Body of pancreas (tissue), 4 donors: ENCODE measurements at places on chromosomes 16 and 17.

DNA sequence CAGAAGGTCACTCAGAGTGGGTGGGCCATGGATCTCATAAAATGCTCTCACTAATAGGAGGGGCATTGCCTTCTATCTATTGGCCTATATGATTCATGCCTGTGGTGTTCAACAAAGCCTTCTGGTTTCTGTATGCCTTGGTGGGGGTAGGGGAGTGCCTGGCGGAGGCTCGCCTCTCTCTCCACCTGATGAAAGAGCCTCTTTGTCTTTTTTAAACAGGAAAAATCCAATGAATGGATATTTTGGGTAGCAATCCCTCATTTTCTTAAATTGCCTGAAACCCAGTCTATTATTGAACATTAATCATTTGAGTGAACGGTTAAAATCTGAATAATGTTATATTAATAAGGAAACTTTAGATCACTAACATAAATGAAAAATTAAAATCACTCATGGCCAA, 90.6 kb downstream of the TOX3 start:
- H3K4me1 ChIP-seq = no peaks in the 10 kb centered on the region
- no peaks in the 10 kb centered on the region for H3K27me3 ChIP-seq
- H3K4me3 ChIP-seq = no peak overlapping the region
- no peak overlapping the region for H3K27ac ChIP-seq

- H3K4me1 ChIP-seq = peaks cover 18% of the 10 kb centered on the region
- H3K4me3 ChIP-seq = no peak overlapping the region
- H3K36me3 ChIP-seq = no peaks in the 10 kb centered on the region
- no peaks in the 10 kb centered on the region for H3K27me3 ChIP-seq
Observed at GRCh38 chr16:50664270-50664669, 16.8 kb downstream of the SNX20 start.

- no peaks in the 10 kb centered on the region for H3K36me3 ChIP-seq
- H3K27ac ChIP-seq = no peak overlapping the region
- no peak for DNase-seq
- H3K4me3 ChIP-seq = no peak overlapping the region
- H3K27me3 ChIP-seq = no peaks in the 10 kb centered on the region
Observed at GRCh38 chr16:27175888-27176287, 27.4 kb upstream of the KDM8 start.

- no peak overlapping the region for H3K4me3 ChIP-seq
- H3K36me3 ChIP-seq = no peaks in the 10 kb centered on the region
- peaks cover 22% of the 10 kb centered on the region for H3K4me1 ChIP-seq
- no peak for DNase-seq
- no peaks in the 10 kb centered on the region for H3K27me3 ChIP-seq
- no peak overlapping the region for H3K27ac ChIP-seq
Observed at GRCh38 chr16:14007450-14007849, 63.7 kb upstream of the MRTFB start.

DNA sequence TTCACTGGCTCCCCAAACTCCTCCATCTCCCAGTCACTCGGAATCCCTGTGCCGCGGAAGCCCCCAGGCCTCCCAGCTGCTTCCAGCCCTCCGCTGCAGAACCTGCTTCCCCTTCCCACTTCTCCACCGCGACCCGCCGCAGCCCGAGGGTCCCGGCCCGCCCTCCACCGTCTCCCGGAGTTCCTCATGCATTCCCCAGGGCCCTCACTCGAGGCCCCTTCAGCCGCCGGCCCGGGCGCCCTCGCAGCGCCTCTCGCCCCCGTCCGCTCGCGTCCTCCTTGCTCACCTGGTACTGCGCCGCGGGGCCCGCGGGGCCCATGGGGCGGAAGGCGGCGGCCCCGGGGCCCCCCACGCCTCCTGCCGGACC, 329 bp downstream of the SMARCD2 start:
- DNase-seq = peak; percentile 42
- peak overlapping the region; percentile 92 for H3K27ac ChIP-seq
- no peaks in the 10 kb centered on the region for H3K27me3 ChIP-seq
- peak overlapping the region; percentile 75 for H3K4me3 ChIP-seq

DNA sequence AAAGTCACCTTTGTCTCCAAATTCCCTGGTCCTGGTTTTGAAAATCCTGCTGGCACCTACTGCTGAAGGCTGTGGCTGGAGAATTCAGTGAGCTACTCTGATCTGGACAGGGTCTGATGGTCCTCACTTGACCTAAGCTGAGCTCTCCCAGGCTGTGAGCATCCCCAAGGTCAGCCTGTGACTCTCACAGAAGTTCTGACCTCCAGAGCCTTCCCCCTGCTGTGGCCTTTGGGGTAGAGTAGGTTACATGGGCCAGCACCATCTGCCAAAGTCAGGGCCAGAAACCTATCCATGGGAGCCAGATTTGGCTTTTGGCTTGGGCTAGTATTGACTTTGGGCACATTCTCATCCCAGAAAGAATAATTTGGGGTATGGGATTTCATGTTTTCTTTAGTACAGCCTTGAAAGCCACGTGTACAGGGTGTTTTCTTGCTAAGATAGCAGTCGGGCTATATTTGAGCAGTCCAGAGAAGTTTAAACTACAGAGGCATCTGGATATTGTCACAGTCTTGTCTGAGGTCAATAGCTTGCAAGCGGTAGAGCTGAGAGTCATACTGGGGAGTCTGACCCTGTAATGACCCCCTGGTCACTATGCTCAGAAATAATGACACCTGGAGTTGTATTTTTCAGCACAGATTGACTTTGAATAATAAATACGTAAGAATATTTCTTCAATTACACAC, 6.2 kb upstream of the AGRP start:
- no peaks in the 10 kb centered on the region for H3K36me3 ChIP-seq
- peaks cover 15% of the 10 kb centered on the region for H3K4me1 ChIP-seq
- no peak for DNase-seq
- H3K4me3 ChIP-seq = no peak overlapping the region

DNA sequence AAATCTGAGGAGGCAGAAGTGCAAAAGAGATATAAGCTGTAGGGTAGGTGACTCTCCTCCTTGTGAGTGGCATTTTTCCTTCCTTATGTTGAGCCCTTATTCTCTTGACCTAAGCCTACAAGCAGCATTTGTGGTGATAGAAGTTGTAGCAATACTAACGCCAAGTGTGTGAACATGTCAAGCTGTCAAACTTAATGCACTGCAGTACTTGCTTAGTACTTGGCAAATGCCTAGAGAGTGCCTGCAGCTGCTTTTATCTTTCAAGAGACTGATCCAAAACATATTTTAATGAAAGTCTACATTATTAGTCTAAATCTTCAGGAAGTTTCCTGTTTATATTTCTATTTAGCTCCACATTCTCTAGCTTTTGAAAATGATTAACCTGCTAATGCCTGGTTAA, 83.2 kb downstream of the CNTNAP4 start:
- H3K4me3 ChIP-seq = no peak overlapping the region
- no peaks in the 10 kb centered on the region for H3K4me1 ChIP-seq
- no peaks in the 10 kb centered on the region for H3K36me3 ChIP-seq
- DNase-seq = no peak

DNA sequence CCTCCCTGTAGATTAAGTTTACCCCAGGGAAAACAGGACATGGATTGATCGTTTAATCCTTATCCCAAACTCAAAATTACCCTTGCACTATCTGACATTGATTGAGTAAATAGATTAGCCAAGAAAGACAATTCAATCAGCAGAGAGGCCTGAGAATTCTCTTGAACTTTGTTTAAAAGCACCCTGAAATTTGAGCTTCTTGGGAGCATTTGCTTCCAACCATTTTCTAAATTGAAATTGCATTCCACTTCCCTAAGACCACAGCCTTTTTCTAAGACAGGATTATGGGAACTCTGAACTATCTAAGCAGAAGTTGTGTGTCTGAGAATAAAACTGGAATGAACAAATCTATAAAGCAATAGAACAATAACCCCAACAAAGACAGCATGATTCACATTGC, 76.6 kb upstream of the TNRC6A start:
- H3K4me1 ChIP-seq = no peaks in the 10 kb centered on the region
- DNase-seq = no peak
- no peak overlapping the region for H3K4me3 ChIP-seq
- no peaks in the 10 kb centered on the region for H3K27me3 ChIP-seq

DNA sequence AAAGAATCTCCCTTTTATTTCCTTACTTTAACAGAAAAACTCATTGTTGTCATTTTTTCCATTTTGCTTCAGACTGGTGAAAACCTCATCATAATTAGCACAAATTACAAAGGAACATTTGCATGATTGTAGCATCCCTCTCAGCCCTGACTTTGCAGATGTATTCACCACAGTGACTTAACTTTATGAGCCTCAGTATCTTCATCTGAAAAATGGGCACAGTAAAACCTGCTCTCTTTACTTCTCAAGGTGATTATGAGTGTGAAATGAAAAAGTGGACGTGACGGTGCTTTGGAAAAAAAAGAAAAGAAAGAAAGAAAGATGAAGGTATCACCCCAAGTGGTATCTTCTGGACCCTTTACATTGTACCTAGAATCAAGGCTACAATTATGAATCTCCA, 193.4 kb upstream of the TOX3 start:
- H3K4me1 ChIP-seq = no peaks in the 10 kb centered on the region
- H3K27me3 ChIP-seq = no peaks in the 10 kb centered on the region
- H3K4me3 ChIP-seq = no peak overlapping the region
- no peaks in the 10 kb centered on the region for H3K36me3 ChIP-seq
- H3K27ac ChIP-seq = no peak overlapping the region
- DNase-seq = no peak

DNA sequence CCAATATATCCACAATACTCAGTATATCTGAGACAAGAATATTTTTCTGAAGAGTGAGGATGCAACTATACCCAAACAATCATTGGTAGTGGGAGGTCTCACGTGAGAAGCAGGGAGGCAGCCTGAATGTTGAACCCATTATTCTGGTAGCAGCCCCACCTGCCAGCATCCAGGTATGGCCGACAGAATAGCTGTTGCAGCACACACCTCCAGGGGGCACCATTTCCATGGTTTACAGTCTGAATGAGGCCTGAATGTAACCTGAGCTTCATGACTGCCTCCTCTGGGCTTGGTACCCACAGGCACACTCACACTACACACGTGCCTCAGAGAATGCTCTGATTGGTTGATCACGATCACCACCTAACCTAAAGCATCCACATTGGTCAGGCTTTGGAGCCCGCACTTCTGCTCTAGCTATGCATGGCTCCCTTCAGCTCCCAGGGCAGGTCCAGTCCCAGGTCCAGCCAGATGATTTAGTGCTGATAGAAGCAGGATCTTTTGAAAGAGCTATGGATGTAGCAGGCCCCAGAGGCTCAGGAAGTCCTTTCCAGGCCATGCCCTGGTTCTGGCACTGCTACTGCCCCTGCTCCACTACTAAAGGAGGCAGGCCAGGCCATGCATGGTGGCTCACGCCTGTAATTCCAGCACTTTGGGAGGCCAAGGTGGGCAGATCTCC, 11.0 kb upstream of the CBFB start:
- no peak overlapping the region for H3K4me3 ChIP-seq
- peaks cover 27% of the 10 kb centered on the region for H3K4me1 ChIP-seq
- H3K27ac ChIP-seq = no peak overlapping the region

GRCh38 chr16:25038239-25038954, 23.2 kb upstream of the ARHGAP17 start:
- DNase-seq = no peak
- no peaks in the 10 kb centered on the region for H3K36me3 ChIP-seq
- no peak overlapping the region for H3K27ac ChIP-seq

DNA sequence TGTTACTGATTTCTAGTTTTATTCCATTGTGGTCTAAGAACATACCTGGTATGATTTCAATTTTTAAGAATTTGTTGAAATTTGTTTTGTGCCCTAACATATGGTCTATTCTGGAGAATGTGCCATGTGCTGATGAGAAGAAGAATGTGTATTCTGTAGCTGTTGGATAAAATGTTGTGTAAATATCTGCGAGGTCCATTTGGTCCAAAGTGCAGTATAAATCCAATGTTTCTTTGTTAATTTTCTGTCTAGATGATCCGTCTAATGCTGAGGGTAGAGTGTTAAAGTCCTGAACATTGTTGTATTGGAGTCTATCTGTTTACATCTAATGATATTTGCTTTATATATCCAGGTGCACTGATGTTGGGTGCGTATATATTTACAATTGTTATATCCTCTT, 9.9 kb downstream of the ACSM3 start:
- H3K27me3 ChIP-seq = no peaks in the 10 kb centered on the region
- no peaks in the 10 kb centered on the region for H3K36me3 ChIP-seq
- peaks cover 9% of the 10 kb centered on the region for H3K4me1 ChIP-seq

GRCh38 chr17:20203761-20204263, 194.7 kb downstream of the SPECC1 start:
- no peaks in the 10 kb centered on the region for H3K36me3 ChIP-seq
- no peak overlapping the region for H3K27ac ChIP-seq
- no peak overlapping the region for H3K4me3 ChIP-seq
- no peak for DNase-seq
- H3K27me3 ChIP-seq = peaks cover 3% of the 10 kb centered on the region

- H3K36me3 ChIP-seq = no peaks in the 10 kb centered on the region
- H3K4me3 ChIP-seq = no peak overlapping the region
- H3K27ac ChIP-seq = no peak overlapping the region
- no peaks in the 10 kb centered on the region for H3K27me3 ChIP-seq
Observed at GRCh38 chr16:87060034-87060986, 256.9 kb downstream of the C16orf95 start.

GRCh38 chr16:4032768-4033167, 83.5 kb downstream of the ADCY9 start:
- no peaks in the 10 kb centered on the region for H3K36me3 ChIP-seq
- H3K27ac ChIP-seq = peak overlapping the region; percentile 60
- no peaks in the 10 kb centered on the region for H3K27me3 ChIP-seq
- H3K4me3 ChIP-seq = no peak overlapping the region

- no peaks in the 10 kb centered on the region for H3K27me3 ChIP-seq
- DNase-seq = no peak
- no peaks in the 10 kb centered on the region for H3K4me1 ChIP-seq
- no peaks in the 10 kb centered on the region for H3K36me3 ChIP-seq
- H3K27ac ChIP-seq = no peak overlapping the region
Observed at GRCh38 chr17:61047515-61047914, 352.1 kb upstream of the TBX2 start.

GRCh38 chr16:19844945-19845641, 39.6 kb downstream of the GPRC5B start:
- no peak overlapping the region for H3K27ac ChIP-seq
- no peak overlapping the region for H3K4me3 ChIP-seq
- no peaks in the 10 kb centered on the region for H3K27me3 ChIP-seq
- no peaks in the 10 kb centered on the region for H3K4me1 ChIP-seq
